ENCODE measurements at places on chromosomes 1 and 21.

DNA sequence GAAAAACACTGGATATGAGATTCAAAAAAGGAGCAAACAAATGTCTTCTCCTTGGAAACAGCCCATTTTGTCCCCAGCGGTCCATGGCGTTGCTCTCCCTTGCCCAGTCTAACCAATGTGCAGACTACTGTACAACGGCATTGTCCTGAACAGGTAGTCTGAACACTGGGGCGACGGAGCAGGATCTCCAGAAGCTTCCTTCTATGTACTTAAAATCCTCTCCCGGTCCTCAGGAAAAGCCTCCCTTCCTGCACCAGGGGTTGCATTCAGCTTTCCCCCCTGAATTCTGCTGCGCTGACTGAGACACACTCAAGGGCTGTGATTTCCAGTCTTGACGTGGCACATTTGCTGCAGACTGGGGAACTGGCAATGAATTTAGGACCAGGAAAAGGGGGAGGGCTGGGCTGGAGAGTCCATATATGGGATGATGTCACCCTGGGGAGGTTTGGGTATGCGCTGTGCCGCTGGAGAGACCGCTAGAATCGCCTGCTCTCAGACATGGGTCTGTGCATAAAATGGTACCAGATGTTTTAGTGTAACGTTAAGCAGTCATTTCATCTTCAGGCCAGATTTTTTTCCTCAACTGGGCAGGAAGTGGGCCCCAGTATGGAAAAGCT is 275.9 kb upstream of the C1orf105 start:
- no peak for DNase-seq

DNA sequence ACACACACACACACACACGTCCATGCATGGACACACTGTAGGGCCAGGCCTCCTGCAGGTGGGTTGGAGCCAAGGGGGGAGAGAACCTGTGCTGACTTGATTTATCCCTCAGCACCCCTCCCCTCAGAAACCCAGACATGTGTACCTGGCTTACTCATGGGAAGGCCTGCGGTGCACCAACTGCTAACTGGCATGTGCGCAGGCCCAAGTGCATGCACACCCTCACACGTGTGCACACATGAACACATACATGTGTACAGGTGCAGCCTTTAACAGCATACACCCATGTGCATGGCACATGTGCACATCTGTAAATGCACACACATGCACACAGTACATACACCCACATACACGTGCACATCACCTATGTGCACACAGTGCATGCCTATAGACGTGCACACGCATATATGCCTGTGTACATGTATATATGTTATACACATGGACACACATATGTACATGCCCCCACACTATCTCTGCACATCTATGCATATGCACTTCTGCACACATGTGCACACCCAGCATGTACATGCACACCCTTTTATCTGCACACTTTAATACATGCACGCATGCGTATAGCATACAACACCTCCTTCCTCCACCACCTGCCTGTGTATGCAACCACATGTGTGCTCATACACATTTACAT is 67.5 kb downstream of the TRIM11 start:
- DNase-seq = no peak

DNA sequence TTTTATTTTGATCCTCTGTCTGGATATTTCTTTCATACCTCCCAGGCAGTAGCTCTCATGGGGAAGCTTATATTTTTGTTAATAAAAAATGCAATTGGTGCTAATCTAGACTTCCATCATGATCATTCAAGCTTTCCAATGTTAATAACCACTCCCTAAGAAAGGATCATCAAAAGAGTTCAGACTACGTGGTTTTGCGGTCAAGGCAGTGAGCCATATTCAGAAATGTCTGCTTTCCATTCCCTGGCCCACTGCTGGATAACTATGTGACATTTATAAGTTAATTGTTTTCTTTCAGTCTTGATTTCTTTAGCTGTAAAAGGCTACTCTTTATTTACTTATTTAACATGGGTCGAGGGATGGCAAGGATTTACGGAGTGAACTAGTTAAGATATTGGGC is 414.6 kb downstream of the LMO4 start:
- no peak for DNase-seq

DNA sequence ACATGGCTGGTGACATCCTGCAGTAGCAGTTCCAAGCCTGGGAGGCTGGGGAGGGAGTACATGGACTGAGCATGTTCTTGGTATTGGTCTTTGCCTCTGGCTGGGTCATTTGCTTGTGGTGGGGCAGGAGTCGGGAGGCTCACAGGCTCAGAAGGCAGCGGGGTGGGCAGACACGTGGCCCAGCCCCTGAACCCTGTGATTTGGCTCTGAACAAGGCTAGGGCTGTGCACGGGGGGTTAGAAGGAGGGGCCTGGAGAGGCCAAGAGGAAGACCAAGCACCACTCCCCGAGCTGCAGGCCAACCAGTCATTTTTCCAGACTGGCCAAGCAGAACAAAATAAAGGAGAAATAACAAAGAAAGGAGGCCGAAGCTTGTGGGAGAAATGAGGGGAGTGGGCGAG is 9.7 kb upstream of the PRELP start:
- DNase-seq = no peak

GRCh38 chr21:15195768-15196167 is 131.0 kb upstream of the NRIP1 start:
- DNase-seq = no peak

- peak; percentile 59 for DNase-seq
Measured at GRCh38 chr1:154342836-154343472, 17.6 kb downstream of the ATP8B2 start.
